ENCODE measurements at places on chromosomes 6 and 20. TPM values are rescaled to one million over a fixed set of nuclear protein-coding genes. Genes with fewer than 3 reads are reported as not detected.

DEF6 gene
- total RNA-seq = 2.5 TPM

ANGPT4 gene
- not detected for total RNA-seq

DNA sequence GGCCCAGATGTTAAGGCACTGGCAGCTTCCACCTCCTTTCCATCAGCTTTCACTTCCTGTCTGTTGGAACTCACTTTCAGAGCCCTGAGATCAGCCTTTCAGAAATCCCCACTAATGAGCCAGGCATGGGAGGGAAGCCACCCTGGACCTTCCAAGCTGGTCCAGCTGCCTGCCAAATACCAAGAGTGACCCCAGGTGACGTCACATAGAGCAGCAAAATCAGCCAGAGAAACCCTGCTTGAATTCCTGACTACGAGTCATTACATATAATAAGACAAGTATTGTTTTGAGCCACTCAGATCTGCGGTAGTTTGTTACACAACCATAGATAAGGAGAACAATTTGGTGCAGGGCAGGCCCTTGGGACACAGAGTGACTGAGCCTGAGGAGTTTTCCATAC lies 556.0 kb upstream of the JAG1 start:
- DNase-seq = peak; percentile 99

DNA sequence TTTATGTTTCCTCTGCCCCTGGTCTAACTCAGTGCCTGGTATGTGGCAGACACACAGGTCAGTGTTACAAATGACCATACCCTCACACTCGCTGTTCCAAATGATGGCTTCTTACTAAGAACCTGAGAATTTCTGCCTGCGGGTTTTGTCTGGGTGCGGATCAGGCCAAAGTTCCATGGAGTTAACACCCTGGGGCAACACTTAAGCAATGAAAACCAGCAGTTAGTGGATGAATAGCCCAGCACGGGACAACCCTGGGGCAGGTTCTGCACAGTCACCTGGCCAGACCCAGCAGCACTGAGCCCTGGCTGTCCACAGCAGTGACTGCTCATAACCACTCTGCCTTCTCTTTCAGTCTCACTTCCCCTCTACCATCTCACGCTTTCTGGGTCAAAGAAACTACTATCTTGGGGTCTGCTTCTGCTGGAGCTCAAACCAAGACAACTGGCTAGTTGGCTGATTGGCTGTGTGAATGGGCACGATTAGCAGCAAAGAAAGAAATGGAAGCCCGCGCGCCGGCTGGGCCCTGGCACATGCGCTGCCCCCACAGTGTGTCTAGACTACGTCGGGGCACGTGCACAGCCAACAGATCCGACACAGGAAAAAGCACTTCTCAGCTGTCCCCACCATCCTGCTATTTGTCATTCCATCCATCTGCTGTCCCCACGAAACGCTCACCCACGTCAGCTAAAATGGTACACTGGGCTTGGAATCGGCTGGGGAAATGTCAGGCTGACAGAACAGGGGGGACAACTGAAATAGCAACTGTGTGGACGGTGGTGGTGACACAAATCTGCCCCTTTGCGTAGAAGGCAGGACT lies 36.6 kb downstream of the MGME1 start:
- no peak for DNase-seq

GSTA2 gene
- not detected for total RNA-seq

DNA sequence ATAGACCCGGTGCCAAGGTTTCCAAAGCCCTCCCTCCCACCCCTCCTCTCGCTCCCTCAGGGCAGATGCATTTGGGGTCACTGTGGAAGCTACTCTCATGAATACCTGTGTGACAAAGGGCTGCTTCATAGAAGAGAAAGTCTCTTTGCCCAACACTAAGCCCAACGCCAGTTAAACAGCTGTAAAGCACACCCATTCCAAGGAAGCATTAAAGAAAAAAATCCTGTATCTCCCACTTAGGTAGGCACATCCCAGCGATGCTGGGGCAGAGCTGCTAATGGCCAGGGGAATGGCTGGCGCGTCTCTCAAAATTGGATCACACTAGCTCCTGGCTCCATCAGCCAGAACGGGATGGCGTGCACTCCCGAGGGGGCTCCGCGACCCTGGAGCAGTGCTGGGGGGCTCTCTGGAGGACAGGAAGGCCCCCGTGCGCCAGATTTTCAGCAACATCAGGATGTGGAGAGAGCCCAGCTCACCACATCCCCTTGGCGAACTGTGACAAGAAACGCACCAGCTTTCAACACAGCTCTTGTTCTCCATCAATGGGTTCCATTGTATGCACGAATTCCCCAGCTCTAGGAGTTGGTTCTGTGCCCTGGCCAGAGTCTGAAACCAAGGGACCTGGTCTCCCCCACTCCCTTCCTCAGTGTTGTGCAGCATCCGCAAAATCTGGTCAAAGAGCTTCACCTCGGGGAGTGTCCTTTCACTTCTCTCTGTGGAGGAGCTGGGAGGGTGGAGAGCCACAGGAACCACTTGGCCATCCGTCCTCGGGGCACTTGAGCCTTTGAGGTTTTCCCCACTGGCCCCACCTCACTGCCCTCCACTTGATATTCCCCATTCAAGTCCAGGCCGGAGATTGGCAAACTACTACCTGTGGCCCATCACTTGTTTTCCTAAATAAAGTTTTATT lies 74.1 kb downstream of the TFAP2C start:
- no peak for DNase-seq

DNA sequence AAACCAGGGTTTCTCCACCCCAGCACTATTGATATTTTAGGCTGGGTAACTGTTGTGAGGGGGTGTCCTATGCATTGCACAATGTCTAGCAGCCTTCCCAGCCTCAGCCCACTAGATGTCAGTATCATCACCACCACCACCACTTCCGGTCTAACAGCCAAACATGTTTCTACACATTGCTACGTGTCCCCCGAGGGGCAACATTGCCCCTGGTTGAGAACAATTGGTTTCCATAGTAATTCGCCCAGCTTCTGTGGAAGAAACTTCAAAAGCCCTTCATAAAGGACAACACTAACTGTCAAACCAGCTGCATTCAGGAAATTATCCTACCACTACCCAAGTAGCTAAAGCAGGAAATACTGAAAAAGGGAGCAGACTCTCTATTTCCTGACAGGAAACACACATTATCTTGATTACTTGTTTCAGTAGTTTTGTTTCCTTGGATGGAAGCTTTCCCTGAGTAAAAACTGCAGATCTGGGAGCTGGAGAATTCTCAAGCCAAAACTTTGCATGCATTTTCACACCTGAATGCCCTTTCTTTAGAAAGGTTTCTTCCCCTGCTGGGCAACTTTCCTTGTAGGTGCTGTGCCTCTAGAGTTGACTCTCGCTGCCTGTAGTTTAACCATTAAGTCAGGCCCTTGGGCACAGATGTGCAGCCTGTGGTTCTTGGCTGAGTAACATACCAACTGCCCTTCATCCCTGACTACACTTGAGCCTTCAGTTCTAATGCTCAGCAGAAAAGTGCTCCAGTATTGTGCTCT lies 23.6 kb downstream of the PKHD1 start:
- DNase-seq = peak; percentile 30

DNA sequence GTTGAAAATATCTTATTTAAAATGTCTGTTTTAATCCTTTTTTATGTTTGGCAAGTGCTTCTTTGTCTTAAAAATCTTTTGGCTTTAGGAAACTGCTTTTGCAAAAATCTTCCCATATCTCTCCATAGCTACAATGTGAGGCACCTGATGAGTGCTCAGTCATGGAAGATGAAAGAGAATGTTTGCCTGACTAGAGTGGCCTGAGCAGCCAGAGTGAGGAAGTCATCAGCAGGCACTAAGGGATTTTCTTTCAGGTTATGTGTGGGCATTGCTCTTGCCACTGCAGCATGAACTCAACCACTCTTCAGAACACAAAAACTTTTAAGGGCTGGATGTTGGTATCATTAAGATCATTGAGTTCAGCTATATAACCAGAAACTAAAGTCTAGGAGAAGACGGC lies 47.9 kb downstream of the AKIRIN2 start:
- DNase-seq = no peak

PTCRA gene
- not detected for total RNA-seq

DNA sequence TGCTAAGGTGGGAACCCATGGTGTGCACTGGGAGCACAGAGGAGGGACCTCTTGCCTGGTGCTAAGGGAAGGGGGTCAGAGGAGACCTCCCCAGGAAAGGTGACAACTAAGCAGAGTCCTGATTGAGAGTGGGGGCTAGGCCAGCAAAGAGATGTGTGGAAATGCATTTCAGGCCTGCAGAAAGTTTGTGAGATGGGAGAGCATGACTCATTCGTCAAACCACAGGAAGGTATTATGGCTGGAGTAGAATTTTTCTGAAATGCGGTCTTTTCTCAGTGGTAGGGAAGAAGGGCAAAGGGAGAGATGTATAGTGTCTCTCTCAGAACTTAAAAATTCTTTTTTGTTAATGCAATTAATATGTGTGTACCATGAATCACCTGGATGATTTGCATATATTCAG lies 23.6 kb upstream of the EDN1 start:
- peak; percentile 77 for DNase-seq

DNA sequence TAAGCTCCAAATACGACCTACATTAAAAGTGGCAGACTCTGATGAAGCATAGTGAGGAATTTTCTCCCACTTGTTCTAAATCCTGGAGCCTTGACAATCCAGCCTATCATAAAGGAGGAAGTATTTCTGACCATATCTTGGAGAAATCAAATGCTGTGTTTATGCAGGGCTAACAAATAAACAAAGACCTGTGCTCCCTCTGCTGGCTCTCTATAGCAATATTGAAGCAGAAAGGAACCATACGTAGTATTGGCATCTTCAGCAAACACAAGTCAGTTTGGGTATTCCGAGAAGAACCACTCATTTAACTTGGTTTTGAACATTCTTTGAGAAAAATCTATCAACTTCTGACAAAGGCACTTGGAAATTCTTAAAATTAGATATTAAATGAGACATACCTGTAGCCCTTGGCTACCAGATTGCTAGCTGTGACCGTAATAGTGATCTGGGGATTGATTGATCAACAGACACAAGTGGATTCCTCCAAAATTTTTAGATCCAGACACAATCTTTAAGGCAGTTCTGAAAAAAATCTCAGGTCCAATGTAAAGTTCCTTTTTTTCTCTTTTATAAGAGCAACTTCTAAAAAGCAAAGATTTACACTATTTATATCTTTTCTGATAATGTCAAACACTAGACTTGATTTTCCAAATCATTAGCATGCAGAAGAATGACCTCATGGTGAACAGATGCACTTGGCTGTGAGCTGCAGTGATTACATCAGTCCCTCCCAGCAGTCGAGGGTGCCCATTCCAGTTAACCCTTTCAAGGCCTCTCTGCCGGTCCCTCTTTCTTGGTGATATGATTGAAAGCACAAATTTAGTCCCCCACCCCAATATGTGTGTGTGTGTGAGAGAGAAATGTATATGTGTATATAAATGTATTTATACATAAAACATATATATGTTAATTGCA lies 40.2 kb downstream of the INSM1 start:
- peak; percentile 35 for DNase-seq

DNA sequence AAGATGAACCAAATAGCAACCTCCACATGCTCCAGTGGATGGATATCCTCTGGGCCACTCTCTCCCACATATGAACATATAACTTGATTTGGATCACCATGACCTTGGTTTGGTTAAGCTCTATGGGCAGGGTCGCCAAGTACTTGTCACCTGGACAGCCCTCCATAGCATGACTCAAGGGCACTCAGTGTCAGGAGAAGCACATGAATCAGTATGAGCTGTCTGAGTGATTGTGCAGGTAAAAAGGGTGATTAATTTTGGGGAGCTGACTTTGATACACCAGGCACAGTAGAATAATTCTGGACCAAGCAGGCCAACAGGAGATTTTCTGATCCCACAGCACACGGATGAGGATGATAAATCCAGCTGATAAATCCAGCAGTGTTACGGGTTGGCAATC lies 74.4 kb downstream of the OPRM1 start:
- no peak for DNase-seq

- DNase-seq = no peak
Measured at GRCh38 chr20:11158589-11158988, 484.8 kb upstream of the JAG1 start.

EYS gene
- under 0.01 TPM for total RNA-seq

C6orf132 gene
- 0.72 TPM for total RNA-seq

DNA sequence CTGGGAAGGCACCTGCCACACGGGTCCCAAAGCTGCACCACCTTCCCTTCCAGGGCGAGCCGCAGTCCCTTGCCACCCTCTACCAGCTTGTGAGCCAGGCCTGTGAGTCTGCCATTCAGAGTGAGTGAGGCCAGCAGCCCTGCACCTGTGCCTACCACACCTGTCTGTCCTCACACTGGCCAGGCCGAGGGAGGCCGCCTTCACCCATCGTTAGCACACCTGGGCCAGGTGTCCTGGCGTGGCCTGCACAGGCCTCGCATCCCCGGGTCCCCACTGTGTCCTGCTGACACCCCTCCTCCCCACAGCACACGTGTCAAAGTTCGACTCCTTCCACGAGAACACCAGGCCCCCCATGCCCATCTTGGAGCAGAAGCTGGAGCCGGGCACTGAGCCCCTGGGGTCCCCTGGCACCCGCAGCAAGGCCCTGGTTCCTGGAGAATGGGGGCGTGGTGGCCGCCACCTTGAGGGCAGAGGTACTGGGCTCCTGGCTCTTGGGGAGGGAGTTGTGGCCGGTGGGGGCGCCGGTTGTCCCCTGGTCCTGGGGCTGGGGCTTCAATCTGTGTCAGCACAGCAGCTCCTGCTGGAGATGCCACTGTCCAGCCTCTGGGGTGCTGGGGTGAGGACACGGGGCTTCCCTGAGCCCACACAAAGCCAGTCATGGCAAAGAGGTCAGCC lies 33.0 kb downstream of the CHRNA4 start:
- DNase-seq = no peak

DNA sequence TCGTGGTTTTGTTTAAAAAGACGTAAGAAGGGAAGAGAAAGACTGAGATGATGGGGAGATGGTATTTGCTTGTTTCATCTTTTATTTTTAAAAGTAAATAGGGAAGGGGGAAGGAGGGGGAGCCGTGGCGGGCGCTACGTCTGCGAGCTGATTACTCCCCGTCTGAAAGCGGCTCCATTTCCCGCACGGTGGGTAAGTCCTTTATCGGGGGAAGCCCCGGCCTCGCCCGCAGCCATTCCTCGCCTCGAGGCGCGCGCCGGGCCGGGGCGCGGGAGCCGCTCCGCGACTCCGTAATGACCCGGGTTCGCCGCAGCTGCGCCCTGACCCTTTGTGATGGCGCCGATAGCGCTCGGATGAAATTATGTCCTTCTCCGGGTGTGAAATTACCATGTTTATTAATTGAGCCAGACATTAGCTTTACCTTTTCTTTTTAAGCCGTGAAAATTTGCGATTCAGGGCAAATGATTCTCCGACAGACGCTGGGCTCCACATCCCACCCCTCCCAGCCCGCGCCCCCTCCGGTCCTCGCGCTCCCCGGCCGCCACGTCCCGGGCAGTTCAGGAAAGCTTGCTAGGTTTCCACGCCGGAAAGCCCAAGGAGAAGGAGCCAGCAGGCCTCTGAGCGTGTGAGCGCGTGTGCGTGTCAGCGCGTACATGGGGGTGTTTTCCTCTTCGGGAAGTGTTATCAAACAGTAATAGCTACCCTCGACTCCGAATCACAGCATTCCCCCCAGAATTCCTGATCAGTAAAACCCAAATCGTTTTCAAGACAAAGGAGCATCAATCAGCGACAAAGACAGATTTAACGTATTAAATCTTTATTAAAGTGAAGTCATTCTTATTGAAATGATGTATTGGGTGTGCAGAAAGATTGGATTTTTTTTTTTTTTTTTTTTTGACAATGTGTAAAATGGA lies 30.0 kb downstream of the TFAP2A start:
- no peak for DNase-seq

PTGIS gene
- total RNA-seq = 1.6 TPM

FANCE gene
- 9.1 TPM for total RNA-seq

GRCh38 chr20:347640-348484 lies 951 bp downstream of the NRSN2 start:
- DNase-seq = peak; percentile 90

VWA7 gene
- 0.28 TPM for total RNA-seq

GRCh38 chr6:117552618-117553017 lies 49.7 kb downstream of the GOPC start:
- peak; percentile 44 for DNase-seq
